ENCODE measurements at places on chromosomes 11 and 22.

GRCh38 chr11:85040166-85040565, 587.0 kb downstream of the DLG2 start:
- DNase-seq = no peak

- no peak for DNase-seq
These were observed 53.9 kb downstream of the FLI1 start for GRCh38 chr11:128747728-128748148.

DNA sequence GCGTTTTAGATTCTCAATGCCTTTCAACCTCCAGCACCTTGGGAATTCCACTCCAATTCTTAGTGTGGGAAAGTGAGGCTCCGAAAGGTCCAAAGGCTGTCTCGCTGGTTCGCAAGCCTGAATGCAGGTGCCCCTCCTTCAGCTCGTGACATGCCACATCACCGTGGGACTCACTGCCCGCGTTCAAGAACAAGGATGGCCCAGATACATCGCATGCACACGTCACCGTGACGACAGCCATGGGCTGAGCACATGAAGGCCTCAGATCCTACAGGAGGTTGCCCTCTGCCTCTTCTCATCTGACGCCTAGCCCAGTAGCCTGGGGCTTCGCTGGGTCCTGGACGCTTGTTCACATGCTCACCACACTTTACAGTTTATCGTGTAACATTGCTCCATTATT, 4.4 kb upstream of the LINC01488 start:
- DNase-seq = no peak

DNA sequence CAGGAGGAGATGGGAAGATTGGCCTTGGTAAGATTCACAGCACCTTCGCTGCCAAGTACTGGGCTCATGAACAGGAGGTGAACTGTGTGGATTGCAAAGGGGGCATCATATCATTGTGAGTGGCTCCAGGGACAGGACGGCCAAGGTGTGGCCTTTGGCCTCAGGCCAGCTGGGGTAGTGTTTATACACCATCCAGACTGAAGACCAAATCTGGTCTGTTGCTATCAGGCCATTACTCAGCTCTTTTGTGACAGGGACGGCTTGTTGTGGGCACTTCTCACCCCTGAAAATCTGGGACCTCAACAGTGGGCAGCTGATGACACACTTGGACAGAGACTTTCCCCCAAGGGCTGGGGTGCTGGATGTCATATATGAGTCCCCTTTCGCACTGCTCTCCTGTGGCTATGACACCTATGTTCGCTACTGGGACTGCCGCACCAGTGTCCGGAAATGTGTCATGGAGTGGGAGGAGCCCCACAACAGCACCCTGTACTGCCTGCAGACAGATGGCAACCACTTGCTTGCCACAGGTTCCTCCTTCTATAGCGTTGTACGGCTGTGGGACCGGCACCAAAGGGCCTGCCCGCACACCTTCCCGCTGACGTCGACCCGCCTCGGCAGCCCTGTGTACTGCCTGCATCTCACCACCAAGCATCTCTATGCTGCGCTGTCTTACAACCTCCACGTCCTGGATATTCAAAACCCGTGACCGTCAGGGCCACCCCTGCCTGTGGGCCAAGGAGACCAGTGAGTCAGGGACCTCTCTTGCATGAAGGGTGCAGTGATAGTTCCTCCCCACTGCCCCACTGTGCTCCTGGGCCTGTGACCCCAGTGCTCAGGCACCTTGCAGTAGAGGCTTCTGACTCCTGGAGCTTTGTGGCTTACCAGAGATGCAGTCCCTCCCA, 83.6 kb downstream of the BCR start:
- peak; percentile 21 for DNase-seq

- DNase-seq = no peak
These were observed 38.0 kb downstream of the BCR start for GRCh38 chr22:23218053-23218866.

DNA sequence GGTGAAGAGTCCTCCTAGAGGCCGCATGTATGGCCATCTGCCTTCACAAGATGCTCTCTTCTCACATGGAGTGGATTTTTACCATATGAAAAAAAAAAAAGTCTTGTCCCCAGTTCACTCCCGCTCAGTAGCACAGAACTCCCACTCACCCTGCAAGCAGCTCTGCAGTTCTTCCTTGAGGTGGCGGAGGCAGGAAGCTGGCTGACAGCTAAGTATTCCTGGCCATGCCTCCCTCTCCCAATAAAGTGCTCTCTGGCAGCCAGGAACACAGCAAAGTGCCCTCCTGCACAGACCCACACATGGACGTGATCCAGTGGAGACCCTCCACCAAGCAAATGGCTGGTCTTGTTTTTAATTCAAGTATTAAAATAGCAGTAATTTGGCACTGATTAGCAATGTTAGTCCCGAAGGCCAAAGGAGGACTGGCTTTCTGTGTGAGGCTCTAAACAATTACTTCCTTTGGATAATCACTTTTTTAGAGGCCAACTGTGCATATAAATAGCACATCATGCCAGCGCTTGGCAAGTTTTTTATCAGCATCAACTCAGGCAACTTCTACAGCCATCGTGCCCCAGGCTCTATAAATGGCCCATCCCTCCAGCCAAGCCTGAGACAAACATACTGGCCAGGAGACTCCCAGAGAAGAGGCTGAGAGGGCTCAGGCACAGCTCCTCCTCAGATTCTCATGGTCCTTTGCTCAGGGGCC, 413.6 kb downstream of the OPCML start:
- no peak for DNase-seq

- DNase-seq = no peak
These were observed 32.9 kb downstream of the SIK2 start for GRCh38 chr11:111634981-111635705.

GRCh38 chr11:26947379-26947844, 46.5 kb upstream of the FIBIN start:
- no peak for DNase-seq

- no peak for DNase-seq
These were observed 2.8 kb upstream of the CCND1 start for GRCh38 chr11:69637941-69638871.

GRCh38 chr11:75161506-75162095, 10.7 kb downstream of the SLCO2B1 start:
- no peak for DNase-seq

DNA sequence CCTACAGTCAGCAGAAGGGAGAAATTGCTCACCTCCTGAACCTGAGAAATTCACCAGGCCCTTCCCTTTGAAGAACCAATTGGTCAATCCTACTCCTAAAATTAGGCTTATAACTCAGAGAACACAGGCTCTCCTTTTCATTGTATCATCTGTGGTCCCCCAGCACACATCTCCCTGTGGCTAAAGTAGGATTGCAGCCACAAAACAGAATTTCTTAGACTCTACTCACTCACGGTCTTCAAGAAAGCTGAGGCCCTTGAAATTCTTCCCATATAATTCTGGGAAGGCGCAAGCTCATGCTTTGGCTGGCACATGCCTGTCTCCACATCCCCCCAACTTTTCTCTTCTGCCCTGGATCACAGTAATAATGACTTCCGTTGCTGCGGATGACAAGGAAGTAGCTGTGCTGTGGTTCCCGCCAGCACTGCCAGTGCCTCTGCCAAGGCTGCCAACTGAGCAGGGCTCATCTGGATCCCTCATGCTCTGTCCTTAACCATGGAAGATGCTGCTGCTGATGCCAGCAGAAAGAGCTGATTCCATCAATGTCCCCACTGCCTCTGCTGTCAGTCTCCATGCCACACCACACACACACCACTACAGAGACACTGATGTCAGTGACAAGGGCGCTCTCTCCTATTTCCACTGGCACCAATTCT, 200.6 kb upstream of the POU2AF2 start:
- no peak for DNase-seq

- DNase-seq = no peak
These were observed 58.0 kb upstream of the PLET1 start for GRCh38 chr11:112318661-112319060.

DNA sequence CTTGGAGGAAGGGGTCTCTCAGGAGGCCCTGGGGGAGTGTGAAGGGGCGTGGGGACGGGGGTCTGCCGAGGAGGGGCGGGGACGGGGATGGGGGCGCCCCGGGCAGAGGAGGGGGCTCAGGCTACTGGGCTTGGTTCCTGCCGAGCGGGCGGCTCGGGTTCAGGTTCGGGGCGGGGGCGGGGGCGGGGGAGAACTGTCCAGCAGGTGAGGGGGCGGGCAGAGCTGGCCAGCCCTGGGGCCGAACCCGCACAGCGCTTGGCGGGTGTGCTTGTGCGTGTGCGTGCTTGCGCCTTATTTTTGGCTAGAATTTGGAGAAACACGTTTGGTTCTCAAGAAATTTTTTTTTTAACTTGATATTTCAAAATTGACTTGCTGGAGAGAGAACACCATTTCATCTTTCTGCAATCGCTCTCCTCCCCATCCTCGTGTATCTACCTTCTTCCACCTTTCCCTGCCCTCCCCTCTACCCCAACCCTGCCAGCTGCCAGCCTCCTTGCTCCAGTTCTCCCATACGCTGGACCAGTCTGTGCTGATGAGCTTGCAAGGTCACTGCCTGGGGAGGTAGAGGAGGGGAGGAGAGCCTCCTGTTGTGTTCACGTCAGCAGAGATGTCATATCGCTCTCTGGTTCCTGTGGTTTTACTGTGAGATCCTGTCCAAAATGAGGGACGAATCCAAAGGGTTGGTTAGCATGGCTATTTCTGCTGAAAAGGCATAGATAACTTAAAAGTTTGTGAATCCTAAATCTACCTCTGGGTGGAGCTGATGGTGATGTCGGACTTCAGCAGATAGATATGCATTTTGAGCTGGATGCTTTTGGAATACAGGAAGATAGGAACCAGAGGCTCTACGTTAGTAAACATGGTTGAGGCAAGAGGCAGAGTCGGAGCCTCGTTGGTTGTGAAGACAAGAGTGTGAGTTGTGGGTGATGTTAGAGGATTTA, 668 bp downstream of the MADD start:
- DNase-seq = no peak

- DNase-seq = peak; percentile 20
These were observed 405 bp downstream of the SFI1 start for GRCh38 chr22:31496735-31497146.

- DNase-seq = no peak
These were observed 28.3 kb downstream of the LMO2 start for GRCh38 chr11:33863418-33864172.

GRCh38 chr11:119338318-119338890, 2.3 kb downstream of the C1QTNF5 start:
- DNase-seq = peak; percentile 61

DNA sequence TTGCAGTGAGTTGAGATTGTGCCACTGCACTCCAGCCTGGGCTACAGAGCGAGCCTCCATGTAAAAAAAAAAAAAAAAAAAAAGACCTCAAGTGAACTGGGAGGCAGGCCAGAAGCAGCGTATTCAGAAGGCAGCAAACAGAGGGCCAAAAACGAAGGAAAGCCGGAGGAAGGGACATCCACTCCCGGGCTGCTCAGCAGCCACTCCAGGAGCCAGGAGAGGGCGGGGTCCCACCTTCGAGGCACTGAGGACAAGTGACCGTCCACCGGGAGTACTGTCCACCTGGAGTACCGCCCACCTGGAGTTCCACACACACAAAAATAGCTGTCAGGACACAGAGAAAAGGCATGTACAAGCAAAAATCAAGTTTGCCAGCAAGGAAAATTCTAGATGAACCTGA, 5.5 kb downstream of the TOLLIP start:
- DNase-seq = no peak

GRCh38 chr11:114263513-114264170, 32.6 kb upstream of the NNMT start:
- DNase-seq = no peak

- no peak for DNase-seq
These were observed 58.9 kb upstream of the PRSS23 start for GRCh38 chr11:86741484-86741835.

- no peak for DNase-seq
These were observed 38.2 kb downstream of the TOM1 start for GRCh38 chr22:35337932-35338331.

DNA sequence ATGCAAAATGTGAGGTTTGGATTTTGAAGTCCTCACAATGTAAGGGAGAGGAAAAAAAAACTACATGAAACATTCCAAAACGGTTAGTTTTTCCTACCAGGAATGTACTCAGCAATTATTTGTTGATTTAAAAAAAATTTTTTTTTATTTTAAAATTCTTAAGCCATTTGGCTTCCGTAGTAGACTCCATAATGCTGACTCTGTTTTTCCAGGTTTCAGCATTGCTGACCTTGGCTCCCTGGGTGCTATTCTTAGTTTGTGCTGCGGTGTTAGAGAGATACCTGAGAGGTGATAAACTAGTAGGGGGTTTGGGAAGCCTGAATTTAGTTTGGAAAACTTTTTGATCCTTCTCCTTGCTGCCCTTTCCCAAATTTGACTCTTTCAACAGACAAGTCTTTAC, 10.6 kb downstream of the STT3A start:
- no peak for DNase-seq
